ENCODE measurements at places on chromosomes 3 and 15. TPM values are rescaled to one million over a fixed set of nuclear protein-coding genes. Genes with fewer than 3 reads are reported as not detected.

TEX55 gene
- total RNA-seq: not detected

HYPK gene
- 5.3 TPM for total RNA-seq

TRPM1 gene
- not detected for total RNA-seq

RBP2 gene
- not detected for total RNA-seq

NRG4 gene
- 6.1 TPM for total RNA-seq

ALPK3 gene
- total RNA-seq: 7.2 TPM

RPUSD2 gene
- total RNA-seq: 5.9 TPM

PP2D1 gene
- not detected for total RNA-seq

CCR9 gene
- not detected for total RNA-seq

PLSCR2 gene
- 0.85 TPM for total RNA-seq

- no peak for DNase-seq
Observed at GRCh38 chr3:94081884-94082283, 19.0 kb downstream of the NSUN3 start.

GRCh38 chr3:194866236-194866635 lies 180.6 kb downstream of the FAM43A start:
- no peak for DNase-seq

DNA sequence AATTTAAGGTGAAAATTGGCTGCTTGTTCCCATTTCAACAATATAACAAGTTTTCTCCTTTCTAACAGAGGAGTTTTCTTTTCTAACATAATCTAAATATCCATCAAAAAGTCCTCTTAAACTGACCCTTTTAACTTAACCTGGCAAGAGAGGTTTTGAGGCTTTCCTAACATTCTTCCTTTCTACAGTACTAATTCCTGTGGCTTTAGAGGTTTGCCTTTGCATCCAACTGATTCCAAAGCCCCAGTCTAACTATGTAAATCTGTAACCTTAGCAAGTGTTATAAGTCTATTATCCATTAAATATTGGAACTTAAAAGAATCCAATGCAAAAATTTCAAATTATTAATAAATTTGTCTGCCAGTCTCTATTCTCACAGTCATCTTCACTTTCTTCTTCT lies 134.1 kb downstream of the ISL2 start:
- DNase-seq: no peak

GRCh38 chr3:100149713-100150415 lies 35.6 kb upstream of the FILIP1L start:
- no peak for DNase-seq

DNA sequence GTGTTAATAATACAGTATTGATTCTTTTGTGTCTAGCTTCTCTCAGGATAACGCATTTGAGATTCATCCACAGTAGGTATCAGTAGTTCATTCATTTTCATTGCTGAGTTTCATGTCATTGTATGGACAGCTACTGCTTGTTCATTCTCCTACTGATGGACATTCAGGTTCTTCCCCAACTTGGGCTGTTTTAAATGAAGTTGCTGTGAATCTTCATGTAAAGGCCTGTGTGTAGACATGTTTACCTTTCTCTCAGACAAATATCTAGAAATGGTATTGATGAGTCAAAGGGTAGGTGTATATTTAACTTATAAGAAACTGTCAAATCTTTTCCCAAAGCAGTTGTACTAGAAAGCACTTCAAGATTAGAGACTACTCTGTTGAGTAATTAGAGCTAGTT lies 26.7 kb downstream of the MCF2L2 start:
- DNase-seq: no peak

DNA sequence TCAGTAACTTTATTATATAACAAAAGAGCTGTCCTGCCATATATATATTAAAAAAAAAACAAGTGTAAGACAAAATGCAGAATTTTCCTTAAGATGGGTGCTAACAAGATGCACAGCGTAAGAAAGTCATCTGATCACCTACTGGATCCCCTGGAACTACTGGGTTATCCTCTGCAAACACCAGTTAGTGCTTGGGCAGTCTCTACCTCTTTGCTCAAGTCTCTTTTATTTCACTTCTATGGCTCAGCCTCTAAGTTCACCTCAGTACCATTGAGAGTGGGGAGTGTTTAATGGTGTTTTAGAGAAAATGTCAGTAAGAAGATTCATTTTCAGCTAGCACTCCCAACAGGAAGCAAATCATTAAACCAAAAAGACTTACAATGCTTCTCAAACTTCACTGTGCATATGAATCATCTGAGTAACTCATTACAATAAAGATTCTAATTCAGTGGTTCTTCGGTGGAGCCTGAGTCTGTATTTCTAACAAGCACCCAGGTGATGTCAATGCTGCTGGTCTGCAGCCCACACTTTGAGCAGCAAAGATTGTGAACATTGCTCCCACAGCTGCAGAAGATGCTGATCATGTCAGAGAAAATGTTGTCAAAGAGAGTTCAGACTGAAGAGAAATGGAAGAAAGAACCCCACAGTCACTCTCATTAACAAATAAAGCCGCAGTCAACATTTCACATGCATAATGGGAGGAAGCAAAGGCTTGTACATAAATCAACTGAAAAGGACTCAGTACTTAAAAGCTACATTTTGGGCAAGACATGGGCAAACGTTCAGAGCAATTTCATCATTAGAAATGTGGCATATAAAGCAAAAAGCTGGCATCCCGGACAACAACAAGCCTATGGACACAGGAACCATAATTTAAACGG lies 227.1 kb upstream of the ATP11B start:
- DNase-seq: no peak

- DNase-seq: no peak
Observed at GRCh38 chr3:168213920-168214319, 118.2 kb upstream of the GOLIM4 start.

- no peak for DNase-seq
Observed at GRCh38 chr15:76169911-76170800, 110.4 kb downstream of the TMEM266 start.

DNA sequence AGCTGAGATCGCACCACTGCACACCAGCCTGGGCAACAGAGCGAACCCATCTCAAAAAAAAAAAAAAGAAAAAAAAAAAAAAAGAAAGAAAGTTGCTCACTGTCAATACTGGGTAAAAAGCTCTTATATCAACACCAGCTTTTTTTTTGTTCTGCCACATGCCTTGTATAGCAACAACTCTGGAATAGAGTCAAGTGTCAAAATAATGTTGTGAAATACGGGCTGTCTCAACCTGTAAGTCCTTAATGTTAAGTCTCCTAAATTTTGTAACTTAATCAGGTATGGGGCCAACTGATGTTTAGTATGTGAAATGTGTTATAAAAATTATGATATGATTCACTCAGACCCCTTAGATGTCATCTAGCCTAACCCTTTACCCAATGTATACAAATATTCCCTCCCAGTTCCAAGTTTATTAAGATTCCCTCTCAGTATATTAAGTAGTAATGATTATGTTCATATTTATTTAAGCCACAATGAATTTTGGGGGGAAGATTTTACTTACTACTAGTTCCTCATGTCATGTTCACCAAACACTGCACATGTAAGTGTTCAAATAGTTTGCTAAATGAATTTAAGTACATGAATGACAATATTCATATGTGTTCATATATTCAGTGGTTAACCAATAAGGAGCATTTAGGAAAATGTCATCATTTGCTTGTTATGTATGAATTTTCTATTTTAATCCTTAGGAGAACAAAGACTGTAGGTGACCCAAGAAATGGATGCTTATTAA lies 52.2 kb downstream of the GPR160 start:
- no peak for DNase-seq

DNA sequence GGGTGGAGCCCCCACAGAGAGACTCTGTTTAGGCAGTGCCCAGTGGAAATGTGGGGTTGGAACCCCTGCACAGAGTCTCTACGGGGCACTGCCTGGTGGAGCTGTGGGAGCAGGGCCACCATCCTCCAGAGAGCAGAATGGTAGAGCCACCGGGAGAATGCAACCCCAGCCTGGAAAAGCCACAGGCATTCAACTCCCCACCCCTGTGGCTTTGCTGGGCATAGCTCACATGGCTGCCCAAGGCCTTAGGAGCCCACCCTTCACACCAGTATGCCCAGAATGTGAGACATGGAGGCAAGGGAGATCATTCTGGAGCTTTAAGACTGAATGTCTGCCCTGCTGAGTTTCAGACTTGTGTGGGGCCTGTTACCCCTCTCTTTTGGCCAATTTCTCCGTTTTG lies 19.0 kb upstream of the CHCHD6 start:
- DNase-seq: no peak

DNA sequence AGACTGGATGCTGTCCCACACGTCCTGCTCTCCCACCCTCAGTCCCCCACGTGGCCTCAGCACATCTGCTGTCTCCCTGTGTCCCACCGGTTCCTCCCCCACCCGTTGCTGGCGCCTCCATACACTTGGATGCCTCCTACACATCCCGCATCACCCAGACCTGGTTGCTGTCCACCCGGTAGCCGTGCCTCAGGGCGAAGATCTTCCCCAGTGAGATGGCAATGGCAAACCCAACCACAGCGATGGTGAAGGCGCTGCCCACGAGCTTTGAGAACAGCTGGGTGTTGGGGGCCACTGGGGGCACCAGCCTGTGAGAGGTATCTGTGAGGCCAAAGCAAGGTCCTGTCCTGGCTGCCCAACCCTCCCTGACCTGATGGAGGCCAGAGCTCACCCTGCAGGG lies 4.4 kb downstream of the SLC26A6 start:
- DNase-seq: no peak

DNA sequence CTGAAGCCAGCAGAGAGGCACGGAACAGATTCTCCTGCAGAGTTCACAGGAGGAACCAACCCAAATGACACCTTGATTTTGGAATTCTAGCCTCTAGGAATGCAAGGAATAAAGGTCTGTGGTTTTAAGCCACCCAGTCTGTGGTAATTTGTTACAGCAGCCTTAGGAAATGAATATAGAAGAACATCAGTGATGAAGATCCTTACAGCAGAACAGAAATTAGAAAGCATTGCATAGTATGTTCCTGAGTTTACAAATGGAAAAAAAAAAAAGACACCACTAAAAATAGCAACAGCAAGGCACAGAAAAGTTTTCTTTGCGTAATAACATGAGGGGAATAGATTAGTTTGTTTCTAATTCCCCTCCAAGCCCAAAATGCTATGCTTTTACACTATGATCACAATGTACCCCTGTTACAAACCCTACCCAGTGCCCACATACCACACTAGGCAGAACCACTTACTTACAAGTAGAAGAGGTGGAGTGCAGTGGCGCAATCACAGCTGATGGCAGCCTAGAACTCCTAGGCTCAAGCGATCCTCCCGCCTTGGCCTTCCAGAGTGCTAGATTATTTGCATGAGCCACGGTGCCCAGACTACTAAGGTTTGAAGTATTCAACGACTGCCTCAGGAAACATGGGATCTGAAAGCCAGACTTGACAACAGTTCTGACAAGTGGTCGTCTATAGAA lies 84.3 kb downstream of the SHQ1 start:
- DNase-seq: no peak

- DNase-seq: no peak
Observed at GRCh38 chr3:182484682-182485081, 308.6 kb upstream of the ATP11B start.

GRCh38 chr15:77656294-77656693 lies 23.6 kb upstream of the LINGO1 start:
- DNase-seq: no peak

DNA sequence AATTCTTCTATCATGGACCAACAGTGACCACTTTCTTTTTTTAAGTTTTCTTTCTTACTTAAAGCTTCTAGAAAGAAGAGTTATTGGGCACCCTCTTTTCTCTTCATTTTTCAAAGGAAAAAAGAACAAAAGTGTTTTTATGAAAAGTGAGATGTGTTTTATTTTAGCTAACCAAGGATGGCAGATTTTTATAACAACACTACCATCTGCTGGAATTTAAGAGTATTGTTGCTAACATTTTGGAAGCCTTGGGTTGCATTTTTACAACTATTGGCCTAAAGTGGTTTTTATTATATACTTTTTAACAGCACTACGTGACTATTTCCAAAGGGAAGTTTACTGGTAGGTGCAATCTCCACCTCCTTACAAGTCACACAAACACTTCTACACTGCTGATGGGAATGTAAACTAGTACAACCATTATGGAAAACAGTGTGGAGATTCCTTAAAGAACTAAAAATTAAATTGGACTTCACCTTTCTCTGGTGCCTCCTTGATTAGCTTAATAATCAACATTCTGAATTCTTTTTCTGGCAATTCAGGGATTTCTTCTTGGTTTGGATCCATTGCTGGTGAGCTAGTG lies 237.7 kb upstream of the AGTR1 start:
- DNase-seq: no peak

DNA sequence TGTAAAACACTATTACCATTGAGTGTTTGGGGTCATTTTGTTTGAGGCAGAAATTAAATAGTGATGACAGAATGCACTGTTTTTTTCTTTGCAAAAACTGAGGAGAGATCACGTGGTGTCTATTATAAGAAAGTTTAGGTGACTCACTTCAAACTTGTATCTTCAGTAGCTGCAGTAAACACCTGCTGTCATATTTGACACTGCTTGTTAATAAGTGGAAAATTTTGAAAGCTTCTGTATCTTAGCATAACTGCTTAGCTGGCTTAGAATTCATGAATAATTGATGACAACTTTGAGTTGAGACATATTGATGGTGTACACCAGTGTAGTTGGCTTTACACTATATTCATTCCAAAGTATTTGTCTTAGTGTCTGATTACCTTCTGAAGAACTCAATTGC lies 29.7 kb upstream of the MDFIC2 start:
- DNase-seq: no peak

- peak; percentile 39 for DNase-seq
Observed at GRCh38 chr3:178536211-178537079, at the start of gene KCNMB2. Gene KCNMB2 (plus strand): TSS chr3:178536436.

DNA sequence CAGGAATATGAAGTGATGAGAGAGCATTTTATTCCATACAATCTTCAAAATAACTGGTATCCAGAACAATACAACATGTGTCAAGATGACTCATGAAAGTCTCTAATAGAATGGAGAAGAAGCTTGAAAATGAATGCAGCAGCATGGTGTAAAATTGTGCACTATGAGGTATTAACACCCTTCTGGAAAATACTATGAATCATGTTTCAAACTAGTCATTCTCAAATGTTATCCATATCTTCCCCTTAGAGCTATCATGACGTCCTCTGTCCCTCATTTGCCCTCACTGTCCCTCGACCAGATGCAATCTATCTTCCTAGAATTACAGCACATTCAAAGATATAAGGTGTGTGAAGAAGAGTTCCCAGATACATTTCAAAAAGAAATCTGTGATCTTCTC lies 198.2 kb downstream of the NECTIN3 start:
- DNase-seq: no peak

GRCh38 chr3:9864200-9864927 lies 15.7 kb downstream of the CIDEC start:
- peak; percentile 69 for DNase-seq

DNA sequence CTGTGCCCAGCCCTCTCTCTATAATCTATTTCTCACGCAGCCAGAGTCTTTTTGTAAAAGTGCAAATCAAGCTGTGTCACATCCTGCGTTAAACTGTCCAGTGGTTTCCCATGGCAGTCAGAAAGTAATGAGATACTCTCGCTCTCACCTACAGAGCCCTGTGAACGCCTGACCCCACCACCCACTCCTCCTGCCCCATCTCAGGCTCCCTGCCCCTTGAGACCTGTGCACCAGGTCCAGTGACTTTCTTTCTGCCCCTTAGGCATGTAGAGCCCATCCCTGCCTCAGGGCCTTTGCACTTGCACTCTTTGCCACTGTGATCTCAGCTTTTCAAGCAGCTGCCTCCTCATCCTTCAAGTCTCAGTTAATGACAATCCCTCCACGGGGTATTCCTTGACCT lies 58.3 kb upstream of the RASGRP1 start:
- no peak for DNase-seq
